ENCODE measurements at places on chromosomes 4 and X.

DNA sequence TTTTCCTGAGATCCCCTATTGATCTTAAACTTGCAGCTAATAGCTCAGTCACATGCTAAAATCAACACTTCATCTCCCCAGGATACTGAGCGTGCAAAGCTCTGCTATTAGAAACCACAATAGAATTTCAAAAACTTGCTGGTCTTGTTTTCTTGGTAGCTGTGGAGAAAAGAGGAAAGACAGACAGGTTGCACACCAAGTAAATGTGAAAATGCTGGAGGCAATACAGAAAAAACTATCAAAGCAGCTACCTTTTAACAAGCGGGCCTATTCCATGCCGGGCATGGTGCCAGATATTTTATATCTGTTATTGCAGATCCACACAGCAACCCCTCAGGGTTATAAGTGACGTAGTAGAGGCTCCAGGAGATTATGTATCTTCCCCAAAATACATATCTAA, 171.9 kb downstream of the DCTD start:
- DNase-seq: no peak

DNA sequence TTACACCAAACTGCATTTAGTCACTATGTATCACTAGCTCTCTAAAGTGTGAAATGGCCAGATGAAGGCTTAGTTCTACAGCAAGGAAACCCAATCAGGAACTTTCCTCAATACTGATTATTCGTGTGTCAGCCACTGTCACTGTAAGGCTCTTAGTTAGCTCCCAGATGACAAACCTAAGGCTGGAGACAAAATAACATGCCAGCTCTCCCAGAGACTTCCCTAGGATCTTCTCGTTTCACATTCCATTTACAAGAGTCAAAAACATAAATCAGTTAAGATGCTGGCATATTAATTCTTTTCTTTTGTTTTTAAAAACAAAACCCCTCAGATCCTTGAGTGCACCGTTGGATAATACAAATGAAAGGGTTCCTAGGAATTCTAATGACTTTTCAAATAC, 88.2 kb upstream of the TFDP3 start:
- no peak for DNase-seq

- no peak for DNase-seq
Measured at GRCh38 chr4:164313853-164314252, 440.1 kb upstream of the SMIM31 start.

- no peak for DNase-seq
Measured at GRCh38 chr4:95170176-95170575, 378.6 kb downstream of the UNC5C start.

GRCh38 chr4:174789657-174790056, 39.4 kb downstream of the GLRA3 start:
- no peak for DNase-seq

- no peak for DNase-seq
Measured at GRCh38 chrX:97315939-97316338, 432.2 kb downstream of the RPA4 start.

GRCh38 chr4:80307774-80308465, 27.6 kb upstream of the CFAP299 start:
- DNase-seq: no peak

- DNase-seq: no peak
Measured at GRCh38 chr4:149699642-149700041, 116.0 kb downstream of the IQCM start.

DNA sequence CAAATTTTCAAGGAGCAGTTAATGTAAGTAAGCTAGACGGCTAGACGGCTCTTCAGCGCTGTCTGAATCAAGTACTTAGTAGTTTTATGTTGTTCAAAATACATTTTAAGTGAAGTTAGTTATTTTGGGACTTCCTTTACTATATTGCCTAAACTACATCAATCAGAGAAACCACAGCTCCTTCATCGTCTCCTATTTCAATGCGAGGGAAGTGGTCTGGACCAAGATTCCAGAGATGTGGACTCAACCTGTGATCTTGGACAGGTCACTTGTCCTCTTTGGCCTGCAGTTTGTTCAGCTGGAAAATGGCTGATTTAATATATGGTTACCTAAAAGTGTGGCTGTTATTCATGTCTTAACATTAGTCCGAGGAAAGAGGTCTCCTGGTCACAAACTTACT, 10.6 kb downstream of the ING2 start:
- no peak for DNase-seq

- no peak for DNase-seq
Measured at GRCh38 chr4:187141101-187141500, 417.4 kb upstream of the FAT1 start.

GRCh38 chr4:24768604-24769003, 26.8 kb upstream of the SOD3 start:
- no peak for DNase-seq

GRCh38 chr4:2408401-2408958, 10.0 kb downstream of the ZFYVE28 start:
- DNase-seq: no peak

DNA sequence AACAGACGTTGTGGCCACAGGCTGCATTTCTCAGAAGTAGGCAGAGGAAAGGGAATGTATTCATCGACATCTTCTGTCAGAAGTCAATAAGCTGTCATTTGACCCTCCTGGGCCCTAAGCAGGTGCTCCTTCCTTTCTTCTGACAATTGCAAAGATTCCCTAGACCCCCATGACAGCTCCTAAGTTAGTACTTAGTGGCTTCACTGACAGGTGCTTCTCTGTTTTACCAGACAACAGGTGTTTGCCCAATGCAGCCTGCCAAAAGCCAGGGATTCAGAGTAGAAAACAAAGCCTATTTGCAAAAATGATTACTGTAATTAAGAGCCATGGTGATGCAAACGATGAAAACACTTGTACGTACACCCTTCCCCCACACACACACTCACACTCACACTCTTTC, 7.5 kb upstream of the FGF5 start:
- no peak for DNase-seq

DNA sequence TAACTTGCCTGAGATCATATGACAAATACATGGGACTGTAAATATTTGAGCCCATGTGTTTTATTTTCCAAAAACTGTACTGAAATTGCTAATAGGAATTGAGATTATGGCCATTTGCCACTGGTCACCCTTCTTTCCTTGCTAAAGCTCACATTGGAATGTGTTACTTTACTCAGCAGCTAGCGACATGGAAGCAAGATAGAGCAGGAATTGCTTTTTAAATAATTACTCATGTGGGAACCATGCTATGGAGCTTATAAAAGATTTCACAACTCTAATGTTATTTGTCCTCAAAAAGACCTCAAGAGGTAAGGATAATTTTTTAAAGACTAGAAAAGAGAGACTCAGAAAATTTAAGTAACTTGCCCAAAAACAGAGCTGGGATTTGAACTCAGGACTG, 48.8 kb upstream of the AFAP1 start:
- DNase-seq: no peak

GRCh38 chrX:153420851-153421599, 9.8 kb downstream of the ZFP92 start:
- DNase-seq: no peak

- no peak for DNase-seq
Measured at GRCh38 chr4:72383439-72383838, 185.6 kb downstream of the ADAMTS3 start.

GRCh38 chrX:44456685-44457084, 86.0 kb downstream of the FUNDC1 start:
- DNase-seq: no peak

DNA sequence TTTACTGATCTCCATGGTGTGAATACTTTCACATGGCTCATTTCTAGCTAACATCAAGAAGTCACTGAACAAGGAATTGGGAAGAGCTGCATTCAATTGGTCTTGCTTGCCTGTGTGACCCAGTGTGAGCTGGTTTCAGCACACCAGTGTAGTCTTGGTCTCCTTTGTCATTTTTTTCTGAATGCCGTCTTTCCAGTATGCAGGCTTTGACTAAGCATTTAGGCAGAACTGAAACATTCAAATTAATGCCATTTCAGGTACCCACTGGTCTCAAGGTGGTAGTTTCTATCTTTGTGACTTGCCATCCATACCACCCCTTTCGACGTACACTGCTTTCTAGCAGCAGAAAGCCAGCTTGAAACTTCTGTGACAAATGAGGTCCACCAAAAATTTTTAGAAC, 550.5 kb upstream of the BOD1L1 start:
- DNase-seq: no peak

GRCh38 chr4:128386761-128387599, 99.4 kb upstream of the PGRMC2 start:
- DNase-seq: no peak

DNA sequence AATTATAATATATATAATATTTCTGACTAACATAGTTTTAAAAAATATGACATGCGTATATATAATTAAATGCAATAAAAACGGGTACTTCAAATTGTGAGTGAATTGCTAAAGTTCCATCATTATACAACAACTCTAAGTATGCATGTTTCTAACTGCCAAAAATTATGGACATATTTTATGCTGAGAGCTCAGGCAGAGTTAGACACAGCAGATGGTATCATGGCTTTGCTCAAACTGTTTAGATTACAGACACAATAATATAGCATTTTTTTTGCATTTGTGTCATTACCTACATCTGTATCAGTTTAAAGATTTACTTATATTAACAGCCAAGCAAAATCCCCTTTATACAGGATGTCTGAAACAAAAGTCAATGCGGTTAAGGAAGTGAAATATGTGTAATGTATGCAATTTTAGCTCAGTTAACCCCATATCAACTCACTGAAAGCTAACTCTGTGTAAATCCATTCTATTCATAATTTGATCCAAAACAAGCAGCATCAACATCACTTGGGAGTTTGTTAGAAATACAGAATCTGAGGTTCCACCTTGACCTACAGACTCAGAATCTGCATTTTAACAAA, 119.1 kb upstream of the CNKSR2 start:
- no peak for DNase-seq

- no peak for DNase-seq
Measured at GRCh38 chr4:87120411-87121162, 99.8 kb downstream of the KLHL8 start.

- no peak for DNase-seq
Measured at GRCh38 chrX:15601932-15602331, 1.2 kb upstream of the ACE2 start.

- no peak for DNase-seq
Measured at GRCh38 chrX:133265331-133265730, 47.2 kb upstream of the TFDP3 start.

GRCh38 chr4:87122252-87122651, 98.2 kb downstream of the KLHL8 start:
- no peak for DNase-seq

- no peak for DNase-seq
Measured at GRCh38 chrX:626745-627509, 3.7 kb upstream of the SHOX start.

DNA sequence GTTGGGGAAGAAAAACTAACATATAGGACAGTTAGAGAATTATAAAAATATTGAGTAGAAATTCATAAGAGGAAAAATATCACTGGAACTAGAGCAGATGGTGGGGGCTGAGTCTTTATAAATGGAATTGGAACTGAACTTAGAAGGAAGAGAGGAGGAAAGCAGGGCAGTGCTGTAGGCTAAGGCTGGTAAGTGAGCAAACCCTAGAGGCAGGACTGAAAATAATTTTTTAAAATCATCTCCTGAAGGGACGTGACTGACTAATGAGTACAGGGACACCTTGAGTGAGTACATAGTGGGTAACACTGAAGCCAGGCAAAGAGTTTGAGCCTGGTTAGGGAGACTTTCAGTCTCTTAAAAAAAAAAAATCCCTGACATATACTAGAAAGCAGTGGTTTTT, 63.3 kb downstream of the GALNT7 start:
- DNase-seq: no peak

- no peak for DNase-seq
Measured at GRCh38 chrX:115913575-115913974, 257.0 kb upstream of the AGTR2 start.

GRCh38 chr4:76952071-76952470, 2.5 kb downstream of the SEPTIN11 start:
- DNase-seq: no peak

DNA sequence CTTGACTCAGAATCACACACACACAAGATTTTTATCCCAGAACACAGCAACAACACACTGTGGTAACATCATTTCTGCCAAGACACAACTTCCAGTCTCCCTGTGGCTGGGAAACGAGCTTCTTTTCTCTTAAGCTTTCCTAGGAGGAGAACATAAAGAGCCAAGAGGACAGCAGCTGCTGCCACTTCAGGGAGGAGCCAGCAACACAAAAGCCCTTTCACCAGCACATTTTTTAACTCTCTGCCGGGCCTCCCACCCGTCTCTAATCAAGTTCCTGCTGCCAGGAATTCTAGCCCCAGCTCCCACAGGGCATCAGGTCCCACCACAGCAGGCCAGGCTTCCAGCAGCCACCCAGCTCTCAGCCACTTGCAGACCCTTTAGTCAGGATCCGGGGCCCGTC, 22.4 kb downstream of the FAT1 start:
- no peak for DNase-seq

All from NCI-H526 treated with DMSO at 0.1 percent for 48 hours (cell line).